ENCODE measurements at places on chromosomes 16 and 17. TPM values are rescaled to one million over a fixed set of nuclear protein-coding genes. Genes with fewer than 3 reads are reported as not detected.

NXN gene
- 51.7 TPM for total RNA-seq

MYL4 gene
- not detected for total RNA-seq

DNA sequence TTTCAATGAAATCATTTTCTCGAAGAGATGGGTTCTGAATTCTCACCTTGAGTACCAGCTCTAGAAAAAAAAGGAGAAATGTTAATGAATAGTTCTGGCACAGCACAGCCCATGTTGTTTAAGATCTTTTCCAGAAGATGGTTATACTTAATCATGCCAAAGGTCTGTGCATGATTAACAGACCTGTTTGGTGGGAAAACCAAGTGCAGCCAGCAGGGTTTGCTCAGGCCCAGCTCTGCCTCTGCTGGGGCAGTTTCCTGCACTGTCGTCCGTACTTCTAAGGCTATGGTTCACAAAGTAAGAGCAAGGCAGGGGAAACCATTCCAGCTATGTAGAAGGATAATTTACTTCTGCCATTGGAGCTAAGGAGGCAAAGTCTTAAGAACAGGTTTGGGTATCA is 10.7 kb downstream of the ANKRD40 start:
- no peak for DNase-seq

GRCh38 chr16:23857881-23858269 is 22.1 kb downstream of the PRKCB start:
- DNase-seq = no peak

DNA sequence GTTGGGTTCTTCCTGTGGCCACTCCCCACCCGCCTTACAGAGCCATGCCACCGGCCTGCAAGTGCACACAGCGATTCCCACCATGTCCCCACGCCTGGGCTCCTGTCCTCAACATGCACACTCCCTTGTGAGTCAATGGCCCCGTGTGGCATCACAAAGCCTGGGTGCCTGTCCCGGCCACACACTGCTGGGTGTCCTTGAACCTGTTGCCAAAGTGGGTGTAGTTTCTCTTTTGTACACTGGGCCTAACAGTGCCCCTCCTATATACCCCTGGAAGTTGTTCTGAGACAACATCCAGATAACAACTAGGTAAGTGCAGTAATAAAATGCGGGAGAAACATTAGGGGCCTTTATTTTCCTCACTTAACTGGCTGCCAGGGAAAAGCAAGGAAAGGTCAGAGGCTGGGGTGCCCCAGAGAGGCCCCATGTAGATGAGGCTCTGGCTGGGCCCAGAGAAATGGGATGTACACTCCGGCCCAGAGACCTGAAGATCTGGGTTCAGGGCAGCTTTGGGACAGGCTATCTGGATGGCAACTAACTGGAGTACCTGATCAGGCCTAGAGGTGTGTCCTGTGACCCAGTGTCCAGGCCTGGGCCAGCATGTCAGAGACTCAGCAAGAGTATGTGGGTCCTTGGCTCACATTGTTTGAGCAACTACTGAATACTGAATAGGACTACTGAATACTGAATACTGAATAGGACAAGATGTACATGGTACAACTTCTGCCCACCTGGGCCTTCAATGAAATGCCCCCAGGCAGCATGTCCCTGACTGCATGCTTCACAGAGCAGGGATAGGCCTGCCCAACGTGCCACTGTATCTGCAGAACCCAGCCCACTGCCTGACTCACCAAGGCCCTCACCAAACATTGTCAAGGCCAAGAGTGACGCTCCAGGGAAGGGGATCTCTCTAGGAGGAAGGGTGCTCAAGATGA is 8.3 kb downstream of the ABCC3 start:
- no peak for DNase-seq

- no peak for DNase-seq
These were observed 320.0 kb upstream of the PSMD7 start for GRCh38 chr16:73976644-73977043.

DNA sequence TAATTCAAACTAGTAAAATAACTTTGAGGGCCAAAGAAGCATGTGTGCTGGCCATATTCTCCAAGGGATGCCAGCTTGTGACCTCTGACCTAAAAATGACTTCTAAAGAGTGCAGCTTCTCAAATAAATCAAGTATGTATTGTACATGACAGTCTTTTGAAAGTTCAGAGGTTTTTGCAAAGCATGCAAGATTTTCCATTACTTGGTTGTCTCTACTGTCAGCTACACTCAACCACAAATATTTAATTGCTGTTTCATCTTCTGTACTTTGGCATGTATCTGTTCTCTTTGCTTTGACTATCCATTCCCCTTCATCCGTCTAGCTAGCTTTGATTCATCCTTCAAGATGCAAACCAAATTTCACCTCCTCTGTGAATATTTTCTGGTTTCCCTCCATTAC is 121.9 kb upstream of the HS3ST2 start:
- DNase-seq = peak; percentile 28

GRCh38 chr16:85879975-85880831 is 18.8 kb upstream of the IRF8 start:
- DNase-seq = peak; percentile 10
